ENCODE measurements at places on chromosomes 6 and 20.
A peak's percentile ranks its signal among the peaks of the same experiment; 100 is the strongest.

DNA sequence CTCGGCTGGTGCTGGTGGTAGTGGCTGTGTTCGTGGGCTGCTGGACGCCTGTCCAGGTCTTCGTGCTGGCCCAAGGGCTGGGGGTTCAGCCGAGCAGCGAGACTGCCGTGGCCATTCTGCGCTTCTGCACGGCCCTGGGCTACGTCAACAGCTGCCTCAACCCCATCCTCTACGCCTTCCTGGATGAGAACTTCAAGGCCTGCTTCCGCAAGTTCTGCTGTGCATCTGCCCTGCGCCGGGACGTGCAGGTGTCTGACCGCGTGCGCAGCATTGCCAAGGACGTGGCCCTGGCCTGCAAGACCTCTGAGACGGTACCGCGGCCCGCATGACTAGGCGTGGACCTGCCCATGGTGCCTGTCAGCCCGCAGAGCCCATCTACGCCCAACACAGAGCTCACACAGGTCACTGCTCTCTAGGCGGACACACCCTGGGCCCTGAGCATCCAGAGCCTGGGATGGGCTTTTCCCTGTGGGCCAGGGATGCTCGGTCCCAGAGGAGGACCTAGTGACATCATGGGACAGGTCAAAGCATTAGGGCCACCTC, 8.8 kb downstream of the NPBWR2 start:
- no peak for DNase-seq

GRCh38 chr6:119339941-119340456, 9.6 kb downstream of the MAN1A1 start:
- no peak for DNase-seq

DNA sequence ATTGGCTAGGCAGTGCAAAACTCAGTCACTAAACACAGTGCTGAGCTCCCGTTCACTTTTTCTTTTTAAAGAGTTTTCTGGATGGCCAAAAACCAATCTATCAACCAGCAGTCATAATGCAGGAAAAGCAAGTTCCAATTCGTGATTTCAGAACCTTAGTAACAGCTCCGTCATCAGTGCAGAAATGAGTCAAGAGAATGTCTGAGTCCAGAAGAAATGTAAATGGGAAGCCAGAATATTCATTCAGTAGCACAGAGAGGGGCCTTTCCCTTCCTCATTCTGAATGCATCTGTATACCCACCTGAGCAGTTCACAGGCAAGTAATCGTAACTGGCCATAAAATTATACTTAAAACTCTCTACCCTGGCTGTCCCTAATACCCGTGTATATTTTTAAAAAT, 20.4 kb downstream of the HUS1B start:
- DNase-seq = no peak

DNA sequence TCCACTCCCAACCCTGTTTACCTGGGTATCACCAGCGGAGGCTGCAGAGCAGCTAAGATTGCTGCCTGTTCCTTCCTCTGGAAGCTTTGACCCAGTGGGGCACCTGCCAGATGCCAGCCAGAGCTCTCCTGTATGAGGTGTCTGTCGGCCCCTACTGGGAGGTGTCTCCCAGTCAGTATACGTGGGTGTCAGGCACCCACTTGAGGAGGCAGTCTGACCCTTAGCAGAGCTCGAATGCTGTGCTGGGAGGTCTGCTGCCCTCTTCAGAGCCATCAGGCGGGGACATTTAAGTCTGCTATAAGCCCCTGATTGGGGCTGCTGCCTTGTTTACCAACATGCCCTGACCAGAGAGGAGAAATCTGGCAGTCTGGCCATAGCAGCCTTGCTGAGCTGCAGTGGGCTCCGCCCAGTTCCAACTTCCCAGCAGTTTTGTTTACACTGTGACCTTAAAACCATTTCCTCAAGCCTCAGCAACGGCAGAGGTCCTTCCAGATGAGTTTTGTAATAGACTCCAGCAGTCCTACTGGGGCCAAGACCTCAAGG, 2.8 kb downstream of the RAET1E start:
- no peak for DNase-seq

- no peak for DNase-seq
Observed at GRCh38 chr6:12024699-12025434, 12.8 kb downstream of the HIVEP1 start.

- peak; percentile 31 for DNase-seq
Observed at GRCh38 chr6:100229512-100229911, 235.2 kb downstream of the SIM1 start.

- no peak for DNase-seq
Observed at GRCh38 chr6:107716688-107717089, 107.4 kb downstream of the SCML4 start.

DNA sequence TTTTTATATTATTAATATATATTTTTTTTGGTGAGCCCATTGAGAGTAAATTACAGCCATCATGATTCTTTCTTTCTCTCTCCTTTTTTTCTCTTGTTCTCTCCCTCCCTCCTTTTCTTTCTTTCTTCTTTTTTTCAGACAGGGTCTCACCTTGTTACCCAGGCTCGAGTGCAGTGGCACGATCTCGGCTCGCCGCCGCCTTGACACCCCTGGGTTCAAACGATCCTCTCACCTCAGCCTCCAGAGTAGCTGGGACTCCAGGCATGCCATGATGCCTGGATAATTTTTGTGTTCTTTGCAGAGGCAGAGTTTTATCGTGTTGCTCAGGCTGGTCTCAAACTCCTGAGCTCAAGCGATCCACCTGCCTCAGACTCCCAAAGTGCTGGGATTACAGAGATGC, 1.6 kb downstream of the CCDC170 start:
- no peak for DNase-seq

DNA sequence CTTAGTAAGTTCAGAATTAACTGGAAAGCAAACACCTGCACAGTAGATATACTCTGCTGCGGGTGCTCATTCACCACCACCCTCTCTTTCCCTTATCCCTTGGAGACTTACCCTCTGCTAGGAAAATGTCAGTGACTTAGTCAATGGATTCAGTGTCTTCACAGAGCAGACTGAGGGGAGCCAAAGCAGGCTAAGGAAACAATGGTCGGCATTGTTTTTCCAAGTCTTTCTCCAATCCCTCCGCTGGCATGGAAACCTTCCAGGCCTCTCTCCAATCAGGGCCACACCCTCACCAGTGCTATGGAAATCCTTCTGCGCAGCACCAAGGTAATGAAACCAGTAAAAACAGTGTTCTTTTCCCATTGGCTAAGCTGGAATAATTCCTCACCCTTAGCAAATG, 531.2 kb downstream of the TFAP2B start:
- no peak for DNase-seq

- DNase-seq = no peak
Observed at GRCh38 chr20:51768759-51769517, 748 bp upstream of the ATP9A start.

DNA sequence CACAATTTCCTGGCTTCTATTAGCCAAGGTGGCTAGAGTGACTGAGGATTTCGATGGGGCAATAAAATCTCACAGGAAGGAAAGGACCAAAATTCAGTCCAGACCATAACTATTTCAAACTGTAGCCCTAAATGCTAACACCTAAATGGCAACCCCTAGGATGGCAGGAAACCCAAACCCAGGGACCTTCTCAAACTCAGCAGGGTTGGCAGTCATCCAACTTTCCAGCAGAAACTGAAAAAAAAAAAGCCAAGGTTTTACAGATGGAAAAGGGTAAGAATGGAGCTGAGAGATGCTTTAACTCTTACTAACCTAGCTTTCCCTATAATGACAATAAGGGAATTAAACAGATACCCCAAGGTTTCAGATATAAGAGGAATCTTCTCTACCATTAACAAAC, 10.5 kb downstream of the IBTK start:
- peak; percentile 30 for DNase-seq

DNA sequence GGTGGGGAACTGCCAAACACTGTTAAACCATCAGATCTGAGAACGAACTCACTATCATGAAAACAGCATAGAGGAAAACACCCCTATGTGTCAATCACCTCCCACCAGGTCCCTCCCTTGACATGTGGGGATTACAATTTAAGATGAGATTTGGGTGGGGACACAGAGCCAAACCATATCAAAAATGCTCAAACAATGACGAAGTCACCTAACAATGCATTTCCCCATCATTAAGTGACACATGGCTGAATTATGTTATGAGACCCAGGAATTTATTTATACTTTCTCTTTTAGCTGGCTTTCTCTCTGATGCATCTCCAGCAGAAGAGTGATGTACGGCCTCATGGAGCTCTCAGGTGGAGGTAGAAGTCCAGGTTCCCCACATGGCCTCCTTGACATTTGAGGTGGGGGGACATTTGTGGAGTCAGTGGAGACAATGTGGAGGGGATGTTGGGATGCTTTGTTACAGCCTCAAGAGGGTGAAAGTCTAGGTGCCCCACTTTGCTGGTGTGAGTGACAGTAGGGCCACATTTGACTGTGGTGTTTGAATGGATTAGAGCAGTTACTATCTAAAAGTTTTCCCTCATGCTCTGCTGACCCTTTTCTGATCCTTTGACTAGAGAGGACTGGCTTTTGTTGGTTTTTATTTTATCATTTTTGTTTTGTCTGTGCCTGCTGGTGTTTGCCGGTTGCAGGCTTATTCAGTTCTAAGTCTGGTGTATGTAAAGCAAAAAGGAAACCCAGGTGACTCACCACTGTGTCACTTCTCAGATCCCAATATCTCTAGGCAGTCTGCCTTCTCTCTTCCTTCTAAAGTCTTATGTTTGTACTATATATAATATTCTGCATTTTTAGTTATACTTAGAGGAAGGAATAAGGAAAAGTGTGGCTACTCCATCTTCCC, 18.5 kb upstream of the DCBLD1 start:
- no peak for DNase-seq

- no peak for DNase-seq
Observed at GRCh38 chr6:74366634-74367033, 670.6 kb downstream of the CD109 start.

DNA sequence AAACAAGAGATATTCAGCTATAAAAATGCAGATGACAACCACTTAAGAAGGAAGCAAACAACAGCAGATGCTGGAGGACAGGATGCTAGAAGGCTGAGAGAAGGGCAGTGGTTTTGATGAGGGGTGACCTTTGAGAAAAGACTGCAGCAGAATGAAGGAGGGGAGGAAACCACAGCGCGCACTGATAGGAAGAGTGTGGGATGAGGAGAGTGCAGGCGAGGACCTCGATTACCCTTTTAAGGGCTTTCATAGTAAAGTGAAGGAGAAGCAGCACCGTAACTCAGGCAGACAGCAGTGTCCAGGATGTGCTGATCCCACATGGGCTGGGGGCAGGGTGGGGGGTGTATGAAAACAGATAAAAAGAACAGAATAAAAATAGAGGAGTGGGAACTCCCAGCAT, 19.2 kb downstream of the ZBTB2 start:
- DNase-seq = no peak

GRCh38 chr6:115071962-115072361, 729.1 kb upstream of the HS3ST5 start:
- DNase-seq = no peak

DNA sequence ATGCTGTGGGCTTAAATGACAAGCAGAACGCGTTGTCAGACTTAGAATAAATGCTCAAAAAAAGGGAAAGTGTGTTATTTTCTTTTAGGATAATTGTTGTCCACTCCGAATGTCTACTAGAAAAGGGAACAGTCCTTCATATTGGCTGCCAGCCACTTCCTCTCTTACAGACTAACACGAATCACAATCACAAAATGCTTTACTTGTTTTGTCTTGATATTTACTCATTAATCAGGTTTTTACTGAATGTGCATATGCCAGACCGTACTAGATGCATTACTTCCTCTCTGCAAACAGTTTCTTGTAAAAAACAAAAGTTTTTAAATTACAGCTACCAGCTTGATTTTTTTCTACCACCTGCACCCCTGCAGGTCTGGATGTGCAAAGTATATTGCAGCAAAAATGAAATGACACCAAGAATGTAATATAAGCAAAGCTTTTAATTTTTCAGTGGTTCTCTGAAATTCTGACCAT, 821 bp downstream of the DHX35 start:
- DNase-seq = no peak

DNA sequence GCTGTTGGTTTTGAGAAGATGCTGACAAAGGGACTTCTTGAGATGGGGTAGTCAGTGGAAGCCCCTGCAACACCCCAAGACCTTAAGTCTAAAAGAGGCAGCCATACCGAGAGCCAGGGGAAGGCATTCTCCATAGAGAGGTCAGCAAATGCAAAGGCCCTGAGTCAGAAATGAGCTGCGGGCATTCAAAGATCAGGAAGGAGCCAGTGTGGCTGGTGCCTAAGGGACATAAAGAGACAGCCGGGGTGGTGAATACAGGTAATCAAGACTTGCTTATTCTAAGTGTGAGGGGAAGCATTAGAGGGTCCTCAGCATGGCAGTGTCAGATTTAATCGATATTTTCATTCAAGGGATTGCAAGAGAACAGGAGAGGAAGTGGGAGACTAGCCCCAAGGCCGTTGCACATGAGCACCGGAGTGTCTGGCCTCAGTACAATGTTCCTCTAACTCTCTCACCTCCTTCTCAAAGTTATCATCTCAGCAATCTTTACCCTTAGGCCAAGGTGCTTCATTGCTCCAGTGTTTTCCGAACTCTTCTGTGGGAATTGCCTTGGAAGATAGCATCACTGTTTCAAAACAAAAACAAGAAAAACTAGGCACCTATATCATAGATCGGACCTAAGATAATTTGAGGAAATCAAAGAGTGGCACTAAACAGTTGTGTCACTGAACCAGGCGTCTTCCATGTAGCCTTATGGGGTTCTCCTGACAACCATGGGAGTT, 173.2 kb downstream of the DOK5 start:
- no peak for DNase-seq

- no peak for DNase-seq
Observed at GRCh38 chr20:47274401-47275108, 81.9 kb downstream of the ZMYND8 start.

DNA sequence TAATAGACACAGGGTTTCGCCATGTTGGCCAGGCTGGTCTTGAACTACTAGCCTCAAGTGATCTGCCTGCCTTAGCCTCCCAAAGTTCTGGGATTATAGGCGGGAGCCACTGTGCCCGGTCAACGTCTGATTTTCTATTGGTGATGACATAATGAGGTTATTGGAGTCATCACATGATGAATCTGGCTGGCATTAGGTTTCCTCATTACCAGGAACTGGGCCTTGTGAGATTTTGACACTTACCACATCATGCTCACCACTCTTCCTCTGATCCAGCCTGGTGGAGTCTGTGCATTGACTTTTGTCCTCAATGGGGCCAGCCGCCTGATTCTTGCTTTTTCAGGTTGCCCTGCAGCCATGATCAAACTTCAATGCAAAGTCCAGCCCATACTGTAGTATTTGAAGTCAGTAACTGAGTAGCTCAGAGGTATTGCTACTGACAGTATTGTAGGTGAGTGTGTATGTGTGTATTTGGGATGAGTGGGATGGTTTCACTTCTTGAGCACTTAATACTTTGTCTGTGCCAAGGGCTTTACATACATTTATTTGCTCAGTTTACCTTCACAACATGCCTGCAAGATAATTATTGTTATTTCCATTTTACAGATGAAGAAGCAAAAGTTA, 16.0 kb downstream of the ANKS1A start:
- no peak for DNase-seq

GRCh38 chr20:15252304-15252703, 914.9 kb upstream of the FLRT3 start:
- no peak for DNase-seq

All from NCI-H345 (cell line).